ENCODE measurements at places on chromosomes 4 and X.

DNA sequence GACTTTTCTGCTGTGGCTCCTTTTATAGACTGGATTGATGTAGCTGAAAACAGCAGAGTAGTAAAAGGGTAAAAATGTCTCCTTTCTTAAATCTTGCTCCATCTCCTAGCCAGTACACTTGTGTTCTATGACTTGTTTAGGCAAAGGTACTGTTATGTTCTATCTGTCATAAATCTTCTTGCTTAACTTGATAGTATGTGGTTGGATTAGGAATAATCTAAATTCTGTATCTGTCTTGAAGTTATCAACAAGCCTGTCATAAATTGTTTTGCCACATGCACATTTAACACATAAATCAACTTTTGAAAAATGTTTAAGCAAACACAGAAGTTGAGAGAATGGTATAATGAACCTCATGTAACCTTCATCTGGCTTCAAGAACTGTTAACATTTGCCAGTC lies 157.0 kb downstream of the FRAS1 start:
- DNase-seq = no peak

- no peak for DNase-seq
These were observed 160.2 kb downstream of the PALLD start for GRCh38 chr4:168656946-168657473.

- DNase-seq = no peak
These were observed 302.7 kb downstream of the KCTD8 start for GRCh38 chr4:44145868-44146267.

DNA sequence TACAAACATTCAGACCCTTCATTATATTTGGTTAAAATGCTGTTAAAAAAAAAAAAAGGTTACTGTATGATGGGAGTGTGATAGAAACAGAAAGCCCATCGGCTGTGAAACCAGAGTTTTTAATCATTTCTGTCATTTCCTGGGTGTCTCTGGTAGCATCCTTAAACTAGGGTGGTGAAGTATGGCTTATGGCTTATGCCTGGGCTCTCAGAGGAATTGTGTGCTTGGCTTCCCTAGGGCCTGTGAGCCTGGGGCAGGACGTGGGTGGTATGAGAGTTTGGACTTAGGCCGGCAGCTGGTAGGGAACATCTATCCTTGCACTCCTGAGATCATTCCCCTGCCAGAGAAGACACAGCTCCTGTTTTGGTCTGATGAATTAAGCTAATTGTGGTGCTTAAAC lies 52.2 kb downstream of the DCUN1D4 start:
- no peak for DNase-seq

- no peak for DNase-seq
These were observed 310.4 kb downstream of the SPRY1 start for GRCh38 chr4:123706973-123707372.

DNA sequence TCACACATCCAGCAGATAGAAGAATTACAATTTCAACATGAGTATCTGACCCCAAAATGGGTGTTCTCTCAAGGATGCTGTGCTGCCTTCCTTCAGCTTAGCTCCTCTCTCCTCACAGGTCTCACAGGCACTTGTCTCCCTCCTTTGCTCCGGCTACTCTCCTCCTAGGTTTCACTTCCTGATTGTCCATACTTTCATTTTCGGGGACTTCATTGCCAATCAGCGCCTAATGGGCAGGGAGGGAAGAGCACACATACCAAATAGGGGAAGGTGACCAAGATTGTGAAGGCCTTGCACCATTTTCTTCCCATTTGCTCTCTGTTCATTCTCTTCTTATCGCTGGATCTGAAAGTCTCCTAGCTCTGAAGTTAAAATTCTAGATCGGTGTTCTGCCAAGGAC lies 125.4 kb upstream of the EOLA2 start:
- DNase-seq = no peak

GRCh38 chr4:67687636-67688035 lies 13.3 kb downstream of the UBA6 start:
- no peak for DNase-seq

- no peak for DNase-seq
These were observed 2.1 kb upstream of the ETDC start for GRCh38 chrX:135307171-135307570.

GRCh38 chrX:42519666-42520231 lies 258.2 kb downstream of the PPP1R2C start:
- DNase-seq = no peak

- no peak for DNase-seq
These were observed 232.1 kb upstream of the F9 start for GRCh38 chrX:139298437-139298836.

- DNase-seq = no peak
These were observed 14.0 kb upstream of the ADH5 start for GRCh38 chr4:99102634-99103033.

GRCh38 chr4:48360285-48361011 lies 19.1 kb downstream of the SLAIN2 start:
- DNase-seq = no peak

DNA sequence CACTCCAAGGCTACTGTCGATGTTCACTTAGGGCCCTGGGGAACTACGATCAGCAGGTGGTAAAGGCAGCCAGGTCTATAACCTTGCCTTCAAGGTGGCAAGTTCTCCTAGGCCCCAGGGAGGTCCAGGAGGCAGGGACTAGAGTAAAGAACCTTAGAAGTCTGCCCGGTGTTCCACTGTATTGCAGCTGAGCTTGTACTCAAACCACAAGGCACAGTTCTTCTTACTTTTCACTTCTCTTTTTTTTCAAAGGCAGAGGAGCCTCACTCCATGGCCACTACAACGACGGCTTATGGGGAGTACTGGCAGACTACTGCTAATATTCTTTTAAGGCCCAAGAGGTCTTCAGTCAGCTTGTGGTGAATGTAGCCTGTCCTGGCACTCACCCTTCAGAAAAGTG lies 78.8 kb upstream of the GPR174 start:
- no peak for DNase-seq

- no peak for DNase-seq
These were observed 28.0 kb downstream of the NUP54 start for GRCh38 chr4:76120199-76120598.

GRCh38 chr4:184825141-184825895 lies 450 bp downstream of the ACSL1 start:
- DNase-seq = no peak

DNA sequence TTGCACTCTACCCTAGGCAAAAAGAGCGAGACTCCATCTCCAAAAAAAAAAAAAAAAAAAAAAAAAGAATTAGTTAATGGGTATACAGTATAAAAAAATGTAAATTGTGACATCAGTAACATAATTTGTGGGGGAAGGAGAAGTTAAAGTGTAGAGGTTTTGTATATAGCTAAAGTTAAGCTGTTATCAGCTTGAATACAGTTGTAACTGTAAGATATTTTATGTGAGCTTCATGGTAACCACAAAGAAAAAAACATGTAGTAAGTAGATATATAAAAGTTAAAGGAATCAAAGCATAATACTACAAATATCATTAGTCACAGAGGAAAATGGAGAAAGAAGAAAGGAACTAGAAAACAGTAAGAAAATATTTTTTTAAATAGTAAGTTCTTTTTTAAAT lies 53.2 kb upstream of the EPGN start:
- no peak for DNase-seq

DNA sequence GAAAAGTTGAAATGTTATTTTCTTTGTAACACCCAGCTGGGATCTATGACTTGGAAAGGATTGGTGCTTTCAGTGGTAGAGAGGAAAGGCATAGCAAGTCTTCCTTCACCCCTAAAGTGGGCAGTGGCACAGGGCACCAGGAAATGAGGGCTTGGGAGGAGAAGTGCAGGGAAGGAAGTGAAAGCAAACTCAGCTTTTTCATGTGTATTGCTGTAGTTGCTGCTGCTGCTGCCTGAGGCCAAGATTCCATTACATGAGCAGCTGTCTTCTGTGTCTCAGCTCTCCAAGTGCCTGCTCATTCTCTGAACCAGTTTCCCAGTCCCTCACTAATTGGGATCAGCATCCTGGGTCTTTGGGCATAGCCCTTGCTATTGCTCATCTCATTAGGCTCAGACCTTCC lies 2.6 kb downstream of the HCCS start:
- no peak for DNase-seq

- no peak for DNase-seq
These were observed 562.7 kb downstream of the PPARGC1A start for GRCh38 chr4:23327120-23327519.

DNA sequence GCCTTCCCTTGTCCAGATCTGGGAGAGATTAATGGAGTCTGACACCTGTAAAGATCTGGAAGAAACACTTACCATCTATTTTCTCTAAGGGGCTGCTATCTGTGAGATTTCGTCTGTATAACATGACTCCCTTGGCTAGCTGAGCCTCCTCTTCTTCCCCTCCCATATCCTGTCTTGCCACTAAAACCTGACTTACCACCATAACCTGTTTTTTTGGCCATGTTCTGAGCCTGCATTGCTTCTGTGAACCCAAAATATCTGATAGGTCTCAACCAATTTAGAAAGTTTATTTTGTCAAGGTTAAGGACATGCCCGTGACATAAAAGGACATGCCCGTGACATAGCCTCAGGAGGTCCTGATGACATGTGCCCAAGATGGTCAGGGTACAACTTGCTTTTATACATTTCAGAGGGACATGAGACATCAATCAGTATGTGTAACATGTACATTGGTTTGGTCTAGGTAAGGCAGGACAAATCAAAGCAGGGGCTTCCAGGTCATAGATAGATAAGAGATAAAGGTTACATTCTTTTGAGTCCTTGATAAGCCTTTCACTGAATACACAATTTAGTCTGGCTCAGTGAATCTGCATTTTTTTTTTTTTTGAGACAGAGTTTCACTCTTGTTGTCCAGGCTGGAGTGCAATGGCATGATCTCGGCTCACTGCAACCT lies 11.4 kb downstream of the MGST2 start:
- DNase-seq = no peak

- DNase-seq = peak; percentile 16
These were observed 60.9 kb downstream of the LEF1 start for GRCh38 chr4:108107729-108108382.

GRCh38 chr4:121799867-121800501 lies 1.1 kb upstream of the EXOSC9 start:
- no peak for DNase-seq

- DNase-seq = no peak
These were observed 41.4 kb downstream of the GUCY2F start for GRCh38 chrX:109440475-109440874.

DNA sequence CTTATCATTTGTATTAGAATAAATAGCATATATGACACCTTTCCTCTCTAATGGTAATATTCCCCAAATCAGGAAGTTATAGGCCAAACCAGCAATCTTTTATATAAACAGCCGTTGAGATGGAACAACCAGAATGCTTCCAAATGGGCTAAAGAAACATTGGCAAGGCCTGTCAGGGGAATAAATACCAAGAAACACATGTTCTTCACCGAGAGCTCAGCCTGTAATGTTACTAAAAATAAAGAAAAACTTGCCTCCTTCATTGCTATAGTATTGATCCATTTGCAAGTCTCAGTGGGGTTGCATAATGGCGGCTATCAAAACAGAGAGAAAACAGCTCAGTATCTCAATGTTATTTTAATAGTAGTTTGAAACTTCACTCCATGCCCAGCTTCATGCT lies 104.9 kb downstream of the FAM13A start:
- no peak for DNase-seq

DNA sequence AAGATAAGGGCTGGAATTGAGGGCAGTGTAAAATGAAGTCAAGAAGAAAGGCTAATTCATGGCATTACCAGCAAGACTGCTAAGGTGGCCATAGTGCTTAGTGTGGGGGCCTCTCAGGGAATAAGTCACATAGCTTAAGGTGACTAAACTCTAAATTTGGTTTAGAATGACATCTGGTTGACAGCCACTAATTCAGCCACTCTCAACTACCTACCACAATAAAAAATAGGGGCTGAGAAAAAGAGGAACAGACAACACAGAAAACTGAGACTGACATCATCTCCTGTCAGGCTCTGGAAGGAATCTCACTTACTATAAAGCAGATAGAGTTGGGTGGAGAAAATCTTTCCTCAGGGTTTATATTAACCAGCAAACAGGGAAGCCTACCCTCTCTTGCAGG lies 96.9 kb downstream of the CHRDL1 start:
- DNase-seq = no peak

- no peak for DNase-seq
These were observed at the start of gene LRCH2 for GRCh38 chrX:115233497-115234455. Gene LRCH2 (minus strand): TSS chrX:115234096. CDS start chrX:115234041, 55 bp downstream.

- DNase-seq = no peak
These were observed 677 bp downstream of the PTPN13 start for GRCh38 chr4:86594559-86595425.

DNA sequence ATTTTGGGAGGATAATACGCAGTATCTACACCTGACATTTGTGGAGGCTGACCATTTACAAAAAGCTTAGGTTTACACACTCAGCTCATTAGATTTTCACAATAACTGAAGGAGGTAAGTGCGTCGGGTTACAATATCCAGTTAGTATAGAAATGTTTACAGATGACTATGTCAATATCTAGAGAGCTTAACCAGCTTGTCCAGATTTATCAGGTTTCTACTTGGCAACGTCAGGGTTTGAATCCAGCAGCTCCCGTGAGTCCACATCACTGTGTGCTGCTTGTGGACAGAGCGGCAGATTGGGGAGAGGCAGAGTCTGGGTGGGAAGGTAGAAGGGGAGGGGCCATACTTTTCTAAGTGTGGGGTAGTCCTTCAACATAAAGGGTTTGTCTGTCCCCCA lies 28.3 kb downstream of the ARHGAP10 start:
- DNase-seq = no peak

DNA sequence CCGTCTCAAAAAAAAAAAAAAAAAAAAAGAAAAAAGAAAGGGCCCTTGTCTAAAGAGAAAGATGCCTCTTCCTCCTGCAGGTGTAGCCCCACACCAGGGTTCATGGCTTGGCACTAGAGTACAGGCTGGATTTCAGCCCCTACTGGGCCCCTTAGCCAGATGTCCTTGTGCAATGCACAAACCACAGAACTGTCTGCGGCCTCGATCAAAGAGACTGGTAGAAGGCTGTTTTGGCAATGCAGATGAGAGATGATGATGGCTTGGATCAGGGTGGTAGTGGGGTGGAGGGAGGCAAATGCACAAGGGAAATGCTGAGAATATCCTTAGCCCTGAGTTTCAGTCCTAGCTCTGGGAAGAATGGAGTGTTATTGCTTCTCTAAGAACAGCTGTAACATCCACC lies 26.5 kb upstream of the TSR2 start:
- no peak for DNase-seq

- DNase-seq = no peak
These were observed 687 bp upstream of the GRIA2 start for GRCh38 chr4:157219711-157220370.

GRCh38 chr4:76651616-76652015 lies 216.6 kb downstream of the SHROOM3 start:
- DNase-seq = no peak

DNA sequence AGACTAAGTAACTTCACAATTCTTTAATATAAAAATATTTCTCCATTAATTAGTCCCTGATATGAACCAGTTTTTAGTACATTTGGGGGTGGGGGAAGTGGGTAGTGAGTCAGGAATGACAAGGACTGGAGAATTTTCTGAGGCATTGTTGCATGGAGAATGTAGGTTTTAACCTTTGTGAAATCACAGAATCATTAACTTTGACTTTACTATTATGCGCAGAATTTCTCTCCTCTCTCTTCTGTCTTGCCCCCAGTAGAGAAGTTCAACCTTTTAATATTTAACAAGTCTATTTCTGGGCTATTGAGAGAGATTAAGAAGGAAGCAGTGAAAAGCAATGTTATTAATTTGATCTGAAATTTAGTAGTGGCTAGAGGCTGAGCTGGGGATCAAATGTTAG lies 597.0 kb downstream of the PCDH18 start:
- DNase-seq = no peak

- DNase-seq = no peak
These were observed 167.5 kb downstream of the CDS1 start for GRCh38 chr4:84750260-84750959.

Data from stimulated activated CD8-positive, alpha-beta memory T cell treated with anti-CD3 and anti-CD28 coated beads, Interleukin-15, amount 100 ng/mL, for 1 hour (primary cell).